ENCODE measurements at places on chromosomes 7 and 10.

GRCh38 chr10:60282771-60283353 lies 106.8 kb downstream of the ANK3 start:
- DNase-seq, result no peak

GRCh38 chr7:142867398-142868187 lies 12.7 kb downstream of the EPHB6 start:
- no peak for DNase-seq

DNA sequence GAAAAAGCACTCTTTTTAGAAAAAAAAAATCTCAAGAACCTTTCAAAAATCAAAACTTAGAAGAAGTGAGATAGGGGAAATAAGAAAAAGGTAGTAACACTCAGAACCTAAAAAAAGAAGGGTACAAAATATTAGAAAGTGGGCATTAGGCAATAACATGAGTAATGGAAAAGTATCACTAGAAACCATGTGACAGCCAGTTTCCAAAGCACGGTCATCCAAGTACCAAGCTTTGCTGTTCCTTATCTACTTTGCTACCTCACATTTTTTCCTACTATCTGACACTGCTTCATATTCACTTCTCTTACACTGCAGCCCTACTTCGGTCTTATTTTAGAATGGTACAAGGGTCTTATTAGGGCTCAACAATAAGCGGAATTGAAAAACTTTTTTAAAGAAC lies 30.3 kb downstream of the IMMP2L start:
- no peak for DNase-seq

DNA sequence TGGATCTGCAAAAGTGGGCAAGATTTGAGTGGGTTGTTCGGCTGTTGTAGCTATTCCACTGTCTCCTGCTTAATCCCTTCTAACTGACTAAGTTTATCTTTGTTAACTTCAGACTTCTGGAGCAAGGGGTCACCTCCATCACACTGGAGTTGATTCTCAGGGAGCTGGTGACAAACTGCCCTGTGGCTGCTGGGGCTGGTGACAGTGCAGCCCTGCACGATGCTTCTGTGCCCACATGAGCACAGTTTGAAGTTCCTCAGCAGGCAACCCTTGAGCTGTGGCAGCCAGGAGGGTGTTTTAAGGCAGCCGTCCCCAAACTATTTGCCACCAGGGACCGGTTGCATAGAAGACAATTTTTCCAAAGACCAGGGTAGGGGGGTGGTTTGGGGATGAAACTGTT lies 40.5 kb downstream of the ADRB1 start:
- DNase-seq, result no peak

DNA sequence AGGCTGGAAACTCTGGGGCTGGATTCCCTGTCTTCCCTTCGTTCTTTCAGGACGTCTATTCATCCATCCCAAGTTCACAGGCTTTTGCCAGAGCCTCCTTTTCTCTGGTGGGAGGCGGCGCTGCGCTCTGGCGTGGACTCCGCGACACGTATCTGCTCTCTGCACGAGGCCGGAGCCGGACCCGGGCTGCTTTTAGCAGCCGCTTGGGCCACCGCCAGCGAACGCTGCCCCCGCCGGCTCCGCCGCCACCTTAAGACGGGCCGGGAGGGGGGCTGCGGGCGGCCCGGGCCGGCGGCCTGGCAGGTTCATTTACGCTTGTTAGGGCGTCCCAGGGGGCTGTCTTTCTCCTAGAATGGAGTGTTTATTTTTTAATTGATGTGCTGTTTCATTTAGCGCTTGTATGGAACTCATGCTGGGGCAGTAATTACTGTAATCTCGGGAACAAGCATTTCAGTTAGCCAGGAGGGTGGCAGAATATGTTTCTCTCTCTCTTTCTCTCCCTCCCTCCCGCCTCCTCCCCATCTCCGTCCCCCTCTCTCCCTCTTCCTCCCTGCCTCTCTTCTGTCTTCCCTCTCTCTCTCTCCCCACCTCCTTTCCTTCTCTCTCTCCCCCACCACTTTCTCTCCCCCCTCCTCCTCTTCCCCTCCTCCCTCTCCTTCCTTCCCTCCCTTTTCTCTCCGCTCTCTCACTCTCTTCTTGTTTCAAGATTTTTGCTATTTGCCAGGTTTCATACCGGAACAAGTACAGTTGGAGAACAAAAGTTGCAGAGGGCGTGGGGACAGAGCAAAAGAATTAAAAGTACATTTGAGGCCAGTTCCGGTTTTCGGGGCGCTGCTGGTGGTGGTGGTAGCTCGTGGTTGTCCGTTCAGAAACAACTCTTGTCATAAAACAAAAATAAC lies 1.3 kb upstream of the FZD8 start:
- DNase-seq, result peak; percentile 55

Data from caudate nucleus (tissue), 63 donors.